Stimulated activated effector memory CD8-positive, alpha-beta T cell treated with anti-CD3 and anti-CD28 coated beads, Interleukin-12 subunit alpha, Interleukin-12 subunit beta, amount 100 ng/mL, for 72 hours (primary cell): ENCODE measurements at places on chromosomes 7 and 10.

- no peak for DNase-seq
Observed at GRCh38 chr7:116249969-116250553, 39.7 kb downstream of the TES start.

DNA sequence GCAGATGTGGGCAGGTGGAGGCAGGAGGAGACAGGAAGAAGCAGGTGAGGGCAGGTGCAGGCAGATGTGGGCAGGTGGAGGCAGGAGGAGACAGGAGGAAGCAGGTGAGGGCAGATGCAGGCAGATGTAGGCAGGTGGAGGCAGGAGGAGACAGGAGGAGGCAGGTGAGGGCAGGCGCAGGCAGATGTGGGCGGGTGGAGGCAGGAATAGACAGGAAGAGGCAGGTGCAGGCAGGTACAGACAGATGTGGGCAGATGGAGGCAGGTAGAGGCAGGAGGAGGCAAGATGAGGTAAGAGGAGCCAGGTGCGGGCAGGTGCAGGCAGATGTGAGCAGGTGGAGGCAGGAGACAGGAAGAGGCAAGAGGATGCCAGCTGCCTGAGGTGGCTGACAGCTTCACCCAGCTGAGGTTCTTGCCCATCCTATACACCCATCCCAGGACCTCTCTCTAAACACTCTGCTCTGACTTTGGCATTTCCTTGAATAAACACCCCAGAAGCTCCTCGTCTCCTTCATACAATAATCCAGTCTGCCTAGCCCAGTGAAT lies 33.0 kb downstream of the PTPRE start:
- DNase-seq = no peak

GRCh38 chr7:139886206-139886605 lies 57.1 kb downstream of the TBXAS1 start:
- no peak for DNase-seq

- no peak for DNase-seq
Observed at GRCh38 chr7:85191383-85191782, 4.5 kb upstream of the SEMA3D start.

GRCh38 chr10:117960345-117960935 lies 86.3 kb downstream of the RAB11FIP2 start:
- no peak for DNase-seq

DNA sequence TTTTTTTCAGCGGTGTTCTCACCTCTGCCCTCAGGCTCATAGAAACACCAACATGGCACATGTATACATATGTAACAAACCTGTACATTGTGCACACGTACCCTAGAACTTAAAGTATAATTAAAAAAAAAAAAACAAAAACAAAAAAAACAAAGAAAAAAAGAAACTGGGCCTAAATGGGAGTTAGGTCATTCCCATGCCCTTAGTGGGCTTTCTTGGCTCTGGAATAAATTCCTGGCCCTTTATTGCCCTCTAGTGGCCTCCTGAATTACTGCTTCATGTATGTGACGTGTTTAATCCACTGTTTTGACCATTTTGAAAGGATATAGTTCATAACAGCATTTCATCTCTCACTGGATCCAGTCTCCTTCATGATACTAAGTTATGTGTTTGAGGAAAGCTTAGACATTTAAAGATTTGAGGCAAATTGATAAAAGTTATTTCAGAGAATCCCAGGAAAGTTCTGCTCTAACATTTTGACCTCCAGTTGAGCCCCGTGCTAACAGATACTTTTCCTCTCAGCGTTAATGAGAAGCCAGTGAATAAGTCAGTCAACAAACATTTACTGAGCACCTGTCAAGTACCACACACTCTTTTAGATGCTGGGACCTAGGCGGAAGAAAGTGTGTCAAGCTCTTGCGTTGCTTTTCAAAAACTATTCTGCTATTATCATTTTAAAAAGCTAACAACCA lies 54.7 kb upstream of the SYPL1 start:
- DNase-seq = peak; percentile 25

DNA sequence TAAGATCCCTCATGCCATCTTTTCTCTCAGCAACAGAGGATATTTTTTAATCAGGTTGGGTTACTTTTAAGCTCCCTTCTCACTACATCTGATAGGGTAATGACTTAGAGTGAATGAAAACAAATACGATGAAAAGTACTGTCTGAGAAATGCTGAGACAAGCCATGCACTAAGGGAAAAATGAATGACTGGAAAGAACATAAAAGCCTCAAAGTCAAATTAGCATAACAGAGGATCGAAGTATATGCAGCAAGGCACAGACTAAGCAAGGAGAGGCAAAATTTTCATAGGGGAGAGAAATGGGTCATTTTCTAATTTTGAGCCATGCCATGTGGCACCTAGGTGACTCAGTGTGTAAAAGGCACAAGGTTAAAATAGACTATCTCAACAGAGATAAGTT lies 8.5 kb upstream of the POT1 start:
- DNase-seq = no peak

- peak; percentile 60 for DNase-seq
Observed at GRCh38 chr7:18177815-18178660, 150.4 kb upstream of the PRPS1L1 start.

- no peak for DNase-seq
Observed at GRCh38 chr10:44976352-44977198, 2.0 kb downstream of the DEPP1 start.

GRCh38 chr7:16055263-16055976 lies 365.9 kb downstream of the CRPPA start:
- no peak for DNase-seq

GRCh38 chr7:92076509-92076908 lies 57.8 kb downstream of the CYP51A1 start:
- no peak for DNase-seq

- DNase-seq = no peak
Observed at GRCh38 chr10:34155812-34156211, 659.3 kb downstream of the PARD3 start.

GRCh38 chr7:27221201-27221797 lies 21.3 kb upstream of the EVX1 start:
- no peak for DNase-seq

GRCh38 chr7:135260930-135261721 lies 27.5 kb downstream of the STRA8 start:
- DNase-seq = no peak

GRCh38 chr7:151137076-151137675 lies 30.3 kb downstream of the GBX1 start:
- DNase-seq = no peak

GRCh38 chr7:32947420-32947983 lies 9.7 kb upstream of the FKBP9 start:
- no peak for DNase-seq

DNA sequence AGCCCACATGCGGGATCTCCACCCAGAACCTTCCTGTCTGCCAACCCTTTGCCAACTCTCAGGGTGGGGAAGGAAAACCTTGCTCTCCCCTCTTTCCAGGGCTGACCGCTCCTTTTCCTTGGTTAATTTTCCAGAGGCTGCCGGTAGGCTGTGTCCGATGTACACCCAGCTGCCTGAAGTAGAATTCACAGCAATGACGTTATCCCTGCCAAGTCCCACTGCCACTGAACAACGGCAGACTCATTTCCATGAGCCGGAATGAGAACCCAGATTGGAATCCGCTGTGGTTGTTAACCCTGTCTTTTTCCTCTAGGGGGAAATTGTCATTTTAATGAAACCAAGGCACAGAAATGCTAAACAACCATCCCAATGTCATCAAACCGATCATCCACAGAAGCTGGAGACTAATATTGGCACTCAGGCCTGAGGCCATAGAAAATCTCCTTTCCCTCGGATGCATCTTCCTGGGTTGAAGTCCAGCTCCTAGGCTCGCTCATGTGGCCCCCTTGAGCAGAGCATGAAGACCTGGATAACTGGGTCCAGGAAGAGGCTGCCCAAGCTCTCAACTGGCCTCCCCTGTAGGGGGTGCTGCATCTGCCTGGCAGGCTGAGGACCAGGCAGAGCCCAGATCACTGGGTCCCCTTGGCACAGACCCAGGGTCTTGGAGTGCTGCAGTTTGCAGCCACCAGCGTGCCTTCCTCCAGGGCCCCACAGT lies 30.4 kb downstream of the KLRG2 start:
- no peak for DNase-seq

DNA sequence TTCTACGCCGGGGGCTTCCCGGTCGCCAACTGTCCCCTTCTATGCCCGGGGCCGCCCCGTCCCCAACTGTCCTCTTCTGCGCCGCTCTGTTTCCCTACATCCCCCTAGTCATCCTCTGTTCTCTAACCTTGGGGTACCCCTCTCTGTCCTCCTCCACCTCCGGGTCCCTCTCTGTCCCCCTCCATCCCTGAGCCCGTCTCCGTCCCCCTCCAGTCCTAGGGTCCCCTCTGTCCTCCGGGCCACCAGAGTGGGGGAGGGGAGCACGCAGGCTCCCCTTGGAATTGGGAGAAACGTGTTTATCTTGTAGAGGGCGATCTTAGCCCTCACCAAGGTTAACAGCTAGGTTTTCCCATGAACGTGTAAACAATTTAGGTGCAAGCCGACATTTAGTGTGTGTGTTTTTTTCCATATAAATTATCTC lies 852 bp upstream of the KLF6 start:
- DNase-seq = no peak

DNA sequence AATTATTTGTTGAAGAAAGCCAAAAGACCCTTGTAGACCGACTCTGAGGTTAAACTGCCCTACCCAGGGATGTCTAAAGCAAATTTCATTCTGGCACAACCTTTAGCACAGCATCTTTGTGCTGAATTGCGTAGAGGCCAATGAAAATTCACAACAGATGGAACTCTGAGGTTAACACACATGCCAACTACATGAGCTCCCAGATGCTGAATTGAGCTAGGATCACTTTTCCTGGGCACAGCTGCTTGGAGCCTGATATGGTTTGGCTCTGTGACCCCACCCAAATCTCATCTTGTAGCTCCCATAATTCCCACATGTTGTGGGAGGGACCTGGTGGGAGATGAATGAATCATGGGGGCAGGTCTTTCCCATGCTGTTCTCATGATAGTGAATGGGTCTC lies 158.0 kb upstream of the PTN start:
- no peak for DNase-seq

DNA sequence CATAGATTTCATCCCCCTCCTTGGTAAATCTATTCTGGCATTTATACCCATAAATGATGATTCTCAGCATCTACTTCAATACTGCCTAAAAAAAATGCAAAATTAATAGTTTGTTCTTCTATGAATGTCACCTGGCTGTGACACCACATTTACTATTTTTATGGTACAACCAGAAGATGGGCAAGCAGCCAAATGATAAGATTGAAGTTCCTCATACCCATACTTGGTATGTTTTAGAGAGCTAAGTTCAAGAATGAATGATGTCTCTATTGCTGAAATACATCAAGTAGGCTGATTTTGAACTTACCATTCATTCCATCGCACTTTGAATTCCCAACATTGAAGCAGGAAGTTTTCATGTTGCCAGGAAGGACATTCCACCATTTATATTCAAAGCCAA lies 134.2 kb downstream of the ELAPOR2 start:
- DNase-seq = no peak

DNA sequence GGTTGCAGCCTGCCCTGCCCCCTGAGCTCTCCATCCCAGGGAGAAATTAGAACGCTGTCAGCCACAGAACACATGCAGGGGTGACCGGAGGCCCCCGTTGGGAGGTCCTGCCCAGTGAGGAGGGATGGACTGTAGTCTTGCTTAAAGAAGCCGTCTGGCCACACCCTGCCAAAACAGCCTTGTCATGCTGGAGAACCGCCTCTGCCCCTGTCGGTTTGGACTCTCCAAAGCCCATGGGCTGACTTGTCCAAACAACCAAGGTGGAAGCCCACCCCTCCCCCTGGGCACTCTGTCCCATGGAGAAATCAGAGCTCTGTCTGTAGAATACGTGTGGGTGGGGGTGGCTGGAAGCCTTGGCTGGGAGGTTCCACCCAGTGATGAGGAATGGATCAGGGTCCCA lies 12.7 kb upstream of the TBATA start:
- DNase-seq = no peak
